ENCODE measurements at places on chromosomes 6 and 20.

- no peak for DNase-seq
Observed at GRCh38 chr6:106789428-106790148, 160.2 kb downstream of the QRSL1 start.

DNA sequence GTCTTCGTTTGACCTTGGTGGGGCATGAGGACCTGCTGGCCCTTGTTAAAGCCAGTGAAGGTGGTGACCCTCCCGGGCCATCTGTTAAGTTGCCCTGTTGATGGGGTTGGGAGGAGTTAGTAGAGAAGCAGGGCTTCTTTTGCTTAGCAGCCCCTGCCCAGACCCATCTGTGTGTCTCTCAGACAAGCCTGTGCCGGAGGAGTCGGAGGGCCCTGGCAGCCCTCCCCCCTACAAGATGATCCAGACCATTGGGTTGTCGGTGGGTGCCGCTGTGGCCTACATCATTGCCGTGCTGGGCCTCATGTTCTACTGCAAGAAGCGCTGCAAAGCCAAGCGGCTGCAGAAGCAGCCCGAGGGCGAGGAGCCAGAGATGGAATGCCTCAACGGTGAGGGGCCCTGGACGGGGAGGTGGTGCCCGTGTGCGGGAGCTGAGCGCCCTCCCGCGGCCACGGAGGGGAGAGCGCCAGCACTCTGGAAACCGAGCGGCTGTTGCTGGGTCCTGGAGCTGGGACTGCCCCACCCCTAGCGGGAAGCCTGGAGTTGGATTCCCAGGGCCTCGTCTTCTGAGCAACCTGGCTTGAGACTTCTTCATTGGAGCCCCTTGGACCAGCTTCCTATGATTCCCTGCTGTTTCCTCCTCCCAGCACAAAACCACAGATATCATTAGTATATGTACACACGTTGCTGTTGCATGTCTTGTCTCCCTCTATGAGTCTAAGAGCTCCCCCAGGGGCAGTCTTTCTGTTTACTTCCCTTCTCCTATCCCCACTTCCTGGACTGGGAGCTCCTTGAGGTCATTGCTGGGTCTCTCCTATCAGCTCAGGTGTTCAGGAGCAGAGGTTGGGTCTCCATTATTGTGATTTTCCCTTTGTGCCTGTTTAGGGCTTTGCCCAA lies 27.6 kb upstream of the SRF start:
- DNase-seq = peak; percentile 91

- no peak for DNase-seq
Observed at GRCh38 chr20:59997896-59998295, 39.7 kb downstream of the CDH26 start.

DNA sequence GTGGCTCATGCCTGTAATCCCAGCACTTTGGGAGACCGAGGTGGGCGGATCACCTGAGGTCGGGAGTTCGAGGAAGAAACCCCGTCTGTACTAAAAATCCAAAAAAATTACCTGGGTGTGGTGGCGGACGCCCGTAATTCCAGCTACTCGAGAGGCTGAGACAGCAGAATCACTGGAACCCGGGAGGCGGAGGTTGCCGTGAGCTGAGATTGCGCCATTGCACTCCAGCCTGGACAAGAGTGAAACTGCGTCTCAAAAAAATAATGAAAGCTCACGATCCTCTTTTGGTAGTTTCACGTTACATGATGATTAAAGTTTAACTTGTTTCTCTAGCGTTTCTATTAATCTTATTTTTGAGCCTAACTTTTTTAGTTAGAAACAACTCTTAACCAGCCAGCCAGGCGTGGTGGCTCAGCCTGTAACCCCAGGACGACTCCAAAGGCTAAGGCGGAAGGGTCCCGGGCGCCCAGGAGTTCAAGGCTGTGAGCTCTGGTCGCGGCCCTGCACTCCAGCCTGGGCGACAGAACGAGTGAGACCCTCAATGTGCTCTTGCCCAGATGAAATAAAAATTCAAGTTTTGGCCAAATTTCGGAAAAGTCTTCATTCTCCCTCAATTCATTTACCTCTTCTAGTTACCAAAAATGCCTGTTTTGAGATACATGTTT lies 1.2 kb upstream of the WRNIP1 start:
- no peak for DNase-seq

DNA sequence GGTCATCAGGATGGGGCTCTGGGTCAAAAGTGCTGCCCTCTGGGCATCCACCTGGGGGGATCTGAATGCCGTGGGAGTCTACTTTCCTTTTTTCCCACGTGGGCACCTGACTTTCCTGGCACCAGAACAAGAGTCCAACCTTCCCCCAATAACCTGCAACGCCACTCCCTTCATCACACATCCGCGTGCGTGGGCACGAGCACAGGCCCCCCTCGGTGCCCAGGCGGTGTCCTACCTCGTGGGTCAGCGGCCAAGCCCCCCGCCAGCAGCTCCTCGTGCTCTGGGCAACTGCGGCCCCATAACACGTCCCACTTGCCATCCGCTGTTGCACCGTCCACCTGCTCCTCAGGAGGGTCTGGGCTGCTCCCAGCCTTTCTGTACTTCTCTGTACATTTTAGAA lies 87.0 kb downstream of the YTHDF1 start:
- DNase-seq = no peak

DNA sequence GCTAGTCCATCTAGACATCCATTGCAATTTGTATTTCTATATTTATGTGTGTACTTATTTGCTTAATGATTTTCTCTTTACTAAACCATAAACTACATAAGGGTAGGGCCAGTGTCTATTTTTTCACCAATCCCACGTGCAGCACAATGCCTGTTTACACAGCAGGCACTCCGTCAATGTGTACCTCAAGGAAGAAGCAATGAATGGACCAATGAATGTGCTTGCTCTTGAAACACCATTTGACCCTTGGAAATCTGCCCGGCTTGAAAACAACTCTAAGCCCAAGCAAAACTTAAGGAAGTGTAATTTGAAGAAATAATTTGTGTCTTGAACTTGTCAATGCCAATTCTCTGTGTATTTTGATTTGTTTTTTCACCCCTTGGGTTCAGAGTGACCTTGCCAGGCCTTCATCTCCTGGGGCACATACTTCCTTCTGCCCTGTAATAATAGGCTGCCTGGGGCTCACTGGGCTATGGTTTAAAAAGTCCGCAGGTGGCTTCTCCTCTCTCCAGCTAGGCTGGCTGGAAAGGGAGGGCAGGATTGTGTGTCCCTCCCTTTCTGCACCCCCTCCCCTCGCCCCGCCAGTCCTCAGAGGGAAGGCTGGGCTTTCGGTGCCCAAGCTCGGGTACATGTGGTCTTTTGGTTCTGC lies 140.8 kb upstream of the ARMC2 start:
- peak; percentile 58 for DNase-seq

DNA sequence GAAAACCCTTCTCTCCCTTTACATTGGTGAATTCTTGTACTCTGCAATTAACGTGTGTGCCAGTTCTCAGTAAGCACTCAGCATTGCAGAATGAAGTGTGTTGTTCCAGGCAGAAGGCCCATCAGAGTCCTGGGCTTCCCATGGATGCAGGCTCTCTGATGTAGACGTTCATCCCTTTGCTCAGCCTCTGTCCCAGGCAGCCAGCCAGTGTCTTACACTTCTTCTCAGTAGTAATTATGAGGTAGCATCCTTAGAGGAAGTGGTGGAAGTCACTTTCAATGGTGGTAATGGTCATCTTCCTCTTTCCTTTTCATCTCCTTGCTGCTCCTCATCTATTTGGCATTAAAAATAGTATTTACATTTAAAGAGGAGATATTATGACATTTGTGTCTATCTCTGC lies 66.7 kb upstream of the FYN start:
- no peak for DNase-seq

GRCh38 chr20:19773471-19773870 lies 15.4 kb downstream of the RIN2 start:
- no peak for DNase-seq

DNA sequence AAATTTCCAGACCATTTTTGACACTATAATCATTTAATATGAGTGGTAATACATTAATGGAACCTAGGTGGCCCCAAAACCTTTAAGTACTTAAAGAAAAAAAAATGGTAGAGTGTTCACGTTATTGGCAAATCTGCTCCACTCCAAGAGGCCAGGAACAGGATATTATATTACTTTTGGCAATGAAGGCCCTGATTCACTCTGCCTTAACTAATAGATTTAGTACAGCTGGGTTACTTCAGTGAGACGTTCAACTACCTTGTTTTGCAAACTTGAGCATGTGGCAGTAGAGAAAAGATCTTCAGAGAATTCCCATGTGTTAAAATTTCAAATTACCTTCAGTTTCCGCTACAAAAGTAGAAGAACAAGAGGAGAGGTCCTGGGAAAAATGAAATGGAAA lies 12.8 kb downstream of the ADNP start:
- peak; percentile 59 for DNase-seq

GRCh38 chr6:122753000-122753687 lies 26.4 kb upstream of the FABP7 start:
- DNase-seq = no peak

GRCh38 chr6:154605178-154605881 lies 94.8 kb upstream of the CNKSR3 start:
- no peak for DNase-seq

GRCh38 chr6:37368961-37369320 lies 15.2 kb downstream of the RNF8 start:
- no peak for DNase-seq

GRCh38 chr6:48278261-48278660 lies 167.3 kb upstream of the PTCHD4 start:
- no peak for DNase-seq

- no peak for DNase-seq
Observed at GRCh38 chr6:109759098-109759955, 68.2 kb downstream of the FIG4 start.

- no peak for DNase-seq
Observed at GRCh38 chr20:23269954-23270353, 80.6 kb upstream of the NXT1 start.

DNA sequence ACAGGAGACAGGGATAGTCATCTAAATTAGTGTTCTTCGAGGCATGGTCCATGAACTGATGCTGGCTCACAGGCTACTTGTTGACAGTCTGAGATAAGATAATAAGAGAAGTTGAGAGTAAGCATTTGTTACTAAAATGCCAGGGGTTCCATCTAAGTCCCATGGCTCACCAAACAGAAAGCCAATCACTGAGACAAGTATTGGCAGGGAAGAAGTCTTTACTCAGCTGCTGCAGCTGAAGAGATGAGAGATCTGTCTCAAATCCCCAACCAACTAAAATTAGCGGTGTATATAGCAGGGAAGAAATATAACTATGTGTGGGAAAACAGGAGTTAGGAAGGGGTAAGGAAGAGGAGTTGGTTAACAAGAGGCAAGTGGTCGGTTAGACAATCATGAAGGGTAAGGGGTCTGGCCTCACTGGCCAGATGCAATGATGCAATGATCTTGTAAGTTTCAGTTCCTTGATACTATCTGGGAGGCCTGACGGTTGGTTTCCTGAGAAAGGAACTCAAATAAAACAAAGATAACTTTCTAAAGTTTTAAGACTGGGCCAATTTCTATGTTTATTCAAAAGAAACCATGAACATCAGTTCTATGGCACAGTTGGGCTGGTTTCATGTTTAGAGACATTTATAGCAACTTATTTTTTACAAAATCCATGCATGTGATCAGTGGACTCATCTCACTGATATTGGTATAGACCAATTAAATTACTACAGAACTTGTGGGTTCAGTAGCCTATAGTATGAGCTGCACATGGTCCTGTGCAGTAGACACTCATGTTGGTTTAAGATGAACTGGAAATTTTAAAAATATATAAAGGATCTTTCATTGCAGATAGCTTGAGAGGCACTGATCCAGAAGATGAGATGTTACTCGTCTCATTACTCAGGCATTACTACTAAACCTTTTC lies 9.9 kb upstream of the HEBP2 start:
- DNase-seq = no peak

DNA sequence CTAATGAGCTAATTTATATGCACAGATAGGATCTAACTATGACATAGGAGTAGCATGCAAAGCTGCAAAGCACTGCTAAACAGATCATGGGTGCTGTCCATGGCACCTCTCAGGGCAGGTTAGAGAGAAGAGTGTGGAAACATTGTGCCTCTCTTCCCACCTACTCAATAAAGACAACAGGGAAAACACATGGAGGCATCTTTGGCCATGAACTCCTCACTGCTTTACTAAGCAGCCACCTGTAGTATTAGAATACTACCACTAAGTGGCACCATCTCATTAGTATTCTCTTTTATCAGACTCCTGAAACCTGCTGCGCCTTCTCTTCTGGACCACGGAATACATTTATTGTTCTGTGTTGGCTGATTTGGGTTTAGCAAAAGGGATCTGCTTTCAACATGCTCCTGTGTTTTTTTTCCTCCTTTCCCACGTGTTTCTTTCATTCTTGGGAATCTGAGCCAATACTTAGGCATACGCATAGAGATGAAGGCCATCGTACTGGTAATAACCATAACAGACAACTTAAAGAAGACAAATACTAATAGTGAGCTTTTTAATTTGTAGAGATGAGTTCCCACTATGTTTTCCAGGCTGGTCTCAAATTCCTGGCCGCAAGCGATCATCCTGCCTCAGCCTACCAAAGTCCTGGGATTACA lies 9.4 kb upstream of the HDDC2 start:
- peak; percentile 38 for DNase-seq

DNA sequence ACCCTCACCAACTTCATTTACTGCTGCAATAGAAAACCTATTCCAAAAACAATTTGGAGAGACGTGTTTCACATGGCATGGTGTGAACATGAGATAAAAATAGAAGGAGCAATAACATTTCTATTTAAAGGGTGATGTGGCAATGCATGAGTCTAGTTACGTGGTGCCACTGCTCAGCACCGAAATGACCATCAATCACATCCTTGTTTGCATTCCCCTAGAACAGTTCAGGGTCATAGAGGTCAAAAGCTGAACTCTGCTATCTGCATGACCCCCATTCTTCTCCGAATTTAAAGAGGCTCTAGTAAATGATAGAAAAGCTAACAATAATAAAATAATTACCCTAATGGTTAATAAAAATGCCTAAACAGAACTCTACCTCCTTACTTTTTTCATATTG lies 29.5 kb downstream of the ROS1 start:
- peak; percentile 12 for DNase-seq

DNA sequence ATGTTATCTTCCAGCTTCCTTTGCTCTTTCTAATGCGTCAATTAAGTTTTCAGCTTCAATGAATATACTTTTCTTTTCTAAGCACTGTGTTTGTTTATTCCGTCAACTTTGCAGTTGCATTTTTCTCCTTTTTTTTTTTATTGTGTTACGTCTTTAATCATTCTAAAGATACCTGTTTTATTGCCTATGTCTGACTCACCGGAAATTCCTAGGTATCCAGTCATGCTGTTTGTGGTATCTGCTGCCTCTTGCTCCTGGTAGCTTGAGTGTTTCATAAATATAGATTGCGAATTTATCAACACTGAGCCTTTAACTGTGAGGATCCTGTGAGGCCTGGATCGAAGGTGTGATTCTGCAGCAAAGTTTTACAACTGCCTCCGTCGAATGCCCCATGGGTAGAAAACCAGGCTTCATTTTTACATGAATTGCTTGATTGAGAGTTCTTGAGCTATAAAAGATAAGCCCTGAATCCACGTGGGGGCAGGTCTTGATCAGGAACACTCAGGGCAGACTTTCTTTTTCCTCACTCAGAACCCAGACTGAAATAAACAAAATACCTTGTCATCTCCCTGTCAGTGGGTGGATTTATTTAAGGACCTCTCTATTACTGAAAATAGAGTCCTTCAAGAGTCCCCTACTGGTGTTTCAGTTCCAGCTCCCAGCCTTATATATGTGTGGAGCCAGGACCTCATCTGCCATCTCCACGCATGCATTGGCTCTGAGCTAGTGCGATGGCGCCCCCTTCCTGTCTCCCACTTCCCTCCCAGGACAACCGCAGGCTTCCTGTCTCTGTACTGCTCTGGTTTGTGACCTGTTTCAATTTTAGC lies 60.1 kb upstream of the LRRC1 start:
- DNase-seq = peak; percentile 61
